ENCODE measurements at places on chromosomes 2 and 18.

DNA sequence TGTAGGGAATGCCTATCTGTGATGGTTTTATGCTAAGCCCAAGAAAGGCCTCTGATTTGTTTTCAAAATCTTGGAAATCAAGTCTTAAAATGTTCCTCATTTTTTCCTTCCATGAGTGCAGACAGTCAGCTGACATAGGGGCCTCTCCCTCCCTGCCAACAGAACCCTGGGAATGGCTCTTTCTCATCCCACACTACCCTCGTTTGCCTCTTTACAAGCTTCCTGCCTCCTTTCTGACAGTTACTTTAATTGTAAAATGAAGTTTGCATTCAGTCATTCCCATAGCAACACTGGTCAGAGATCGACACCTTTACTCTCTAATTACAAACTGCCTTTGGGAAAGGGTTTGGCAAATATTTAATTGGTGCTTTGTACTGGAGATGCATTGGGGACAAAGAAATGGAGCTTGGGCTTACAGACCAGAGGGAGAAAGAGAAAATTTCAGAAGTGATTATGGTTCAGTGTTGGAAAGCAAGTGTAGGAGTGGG is 25.4 kb downstream of the KIF5C start:
- no peak for DNase-seq

GRCh38 chr2:1591461-1591770 is 152.9 kb downstream of the PXDN start:
- no peak for DNase-seq

GRCh38 chr2:70627211-70627898 is 73.7 kb upstream of the TGFA start:
- DNase-seq: no peak

DNA sequence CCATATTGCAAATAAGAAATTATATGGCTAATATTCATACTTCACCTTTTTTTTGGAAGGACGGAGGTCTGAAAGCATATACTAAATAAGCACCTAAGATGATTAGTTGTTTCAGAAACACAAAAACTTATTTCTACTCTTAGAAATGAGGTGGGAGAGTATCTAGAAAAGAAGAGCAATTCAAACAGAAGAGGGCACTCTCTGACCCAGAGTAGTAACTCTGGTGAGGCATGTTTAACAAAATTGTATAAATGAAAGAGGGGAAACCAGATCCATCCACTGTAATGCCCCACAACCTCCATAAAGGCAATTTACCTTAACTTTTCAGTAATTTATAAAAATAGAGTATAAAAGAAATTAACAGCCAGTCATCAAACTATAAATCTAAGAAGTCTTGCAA is 669.6 kb upstream of the VRK2 start:
- DNase-seq: no peak

DNA sequence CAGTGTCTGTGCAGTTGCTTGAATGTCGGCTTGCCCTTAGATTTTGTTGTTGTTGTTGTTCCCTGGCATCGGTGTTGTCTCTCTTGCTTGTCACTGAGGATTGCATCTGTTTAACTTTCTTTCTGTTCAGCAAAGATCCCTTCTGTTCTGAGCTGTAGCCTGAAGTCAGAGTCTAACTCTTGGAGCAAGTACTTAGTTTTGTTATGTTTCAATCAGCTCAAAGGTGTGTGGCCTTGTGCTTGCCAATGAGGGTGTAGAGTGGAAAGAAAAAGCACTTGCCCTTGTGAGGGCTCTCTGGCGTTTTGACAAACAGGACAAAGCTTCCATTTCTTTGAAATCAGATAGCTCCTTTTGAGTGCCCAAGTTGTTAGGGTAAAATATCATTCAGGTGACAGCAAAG is 757.1 kb upstream of the CDH7 start:
- no peak for DNase-seq

DNA sequence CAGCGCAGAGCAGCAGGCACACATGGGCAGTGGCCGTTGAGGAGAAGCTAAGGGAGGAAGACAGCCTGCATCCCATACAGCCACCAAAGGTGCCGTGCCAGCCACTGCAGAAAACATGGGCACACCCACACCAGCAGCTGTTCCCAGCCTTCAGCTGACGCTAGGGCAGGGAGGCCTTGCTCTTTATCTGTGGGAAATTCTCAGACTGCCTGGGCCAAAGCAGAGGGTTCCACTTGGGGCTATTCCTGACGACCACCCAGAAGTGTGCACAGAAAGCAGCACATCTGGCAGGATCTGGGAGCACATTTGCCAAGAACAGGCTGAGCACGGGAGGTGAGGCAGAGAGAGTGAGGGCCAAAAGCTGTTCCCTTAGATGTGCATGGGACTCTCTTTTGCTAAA is 101.3 kb upstream of the SOX11 start:
- no peak for DNase-seq

DNA sequence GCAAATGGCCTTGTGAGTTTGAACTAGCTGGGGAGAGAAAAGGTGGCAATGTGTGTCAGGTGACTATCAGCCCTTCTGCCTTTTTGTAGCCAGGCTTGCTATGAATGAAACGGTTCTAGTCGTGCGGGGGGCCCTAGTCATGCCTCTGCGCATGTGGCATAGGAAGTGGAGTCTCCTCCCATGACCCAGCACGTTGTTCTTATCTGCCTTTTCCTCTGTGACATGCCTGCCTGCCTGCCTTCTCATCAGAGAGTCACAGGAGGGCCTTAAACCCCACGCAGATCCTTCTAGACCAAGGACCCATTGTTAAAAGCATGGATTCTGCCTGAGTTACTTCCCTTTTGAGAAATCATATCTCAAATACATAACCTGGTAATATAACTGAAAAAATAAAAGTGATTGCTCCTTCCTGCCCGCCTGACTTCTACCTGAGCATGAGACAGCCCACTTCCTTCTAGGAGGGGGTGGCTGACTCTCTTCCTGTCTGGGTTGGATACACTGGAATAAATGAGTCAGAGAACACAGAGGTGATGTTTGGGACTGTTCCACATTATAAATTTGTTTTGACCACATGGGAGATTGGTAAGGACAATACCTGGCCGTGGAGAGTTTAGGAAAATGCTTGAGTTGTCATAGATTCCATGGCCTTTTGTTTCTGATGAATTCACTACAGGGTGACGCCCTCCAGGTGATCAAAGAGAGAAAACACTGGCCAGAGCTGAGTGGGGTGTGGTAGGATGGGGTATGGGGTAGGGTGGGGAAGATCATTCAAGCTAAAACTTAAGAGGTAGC is 49.8 kb downstream of the FBLN7 start:
- peak; percentile 63 for DNase-seq

GRCh38 chr2:119111115-119111975 is 47.2 kb downstream of the C1QL2 start:
- DNase-seq: no peak

GRCh38 chr2:128309280-128310093 is 9.2 kb downstream of the HS6ST1 start:
- DNase-seq: no peak

- DNase-seq: no peak
Measured at GRCh38 chr2:155266109-155266508, 567.6 kb downstream of the KCNJ3 start.

- DNase-seq: no peak
Measured at GRCh38 chr2:127637725-127638252, 8.2 kb upstream of the GPR17 start.

GRCh38 chr2:226733189-226733858 is 66.3 kb downstream of the IRS1 start:
- no peak for DNase-seq

DNA sequence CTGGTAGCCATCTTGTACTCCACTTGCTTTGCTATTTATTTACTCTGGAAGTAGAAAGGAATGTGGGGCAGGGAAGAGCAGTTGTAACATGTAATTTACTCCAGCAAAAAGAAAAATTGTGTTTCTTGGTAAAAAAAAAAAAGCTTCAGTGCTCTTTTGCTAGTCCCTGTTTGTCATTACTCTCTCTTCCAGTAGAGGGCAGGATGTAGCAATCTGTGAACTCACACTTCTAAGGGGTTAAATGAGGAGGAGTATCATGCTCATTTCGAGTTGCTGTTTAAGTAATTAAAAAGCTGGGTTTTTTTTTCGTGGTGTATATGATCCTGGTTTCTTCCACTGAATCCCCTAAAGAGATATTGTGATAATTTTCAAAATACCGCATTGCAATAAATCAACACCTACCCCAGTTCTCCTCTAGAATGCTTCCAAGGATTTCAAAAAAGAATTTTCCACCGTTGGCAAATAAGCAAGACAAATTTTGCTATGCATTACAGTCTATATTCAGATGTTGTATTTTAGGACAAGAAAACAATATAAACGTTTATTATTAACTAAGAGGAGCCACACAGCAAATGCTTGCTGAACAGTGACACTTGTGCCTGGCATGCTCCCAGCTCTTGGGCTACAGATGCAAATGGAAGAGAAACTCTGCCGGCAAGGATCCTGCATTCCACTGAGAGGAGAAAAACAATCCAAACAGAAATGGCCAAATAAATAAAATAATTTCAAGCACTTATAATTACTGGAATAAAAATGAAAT is 261.6 kb downstream of the ASXL3 start:
- no peak for DNase-seq

DNA sequence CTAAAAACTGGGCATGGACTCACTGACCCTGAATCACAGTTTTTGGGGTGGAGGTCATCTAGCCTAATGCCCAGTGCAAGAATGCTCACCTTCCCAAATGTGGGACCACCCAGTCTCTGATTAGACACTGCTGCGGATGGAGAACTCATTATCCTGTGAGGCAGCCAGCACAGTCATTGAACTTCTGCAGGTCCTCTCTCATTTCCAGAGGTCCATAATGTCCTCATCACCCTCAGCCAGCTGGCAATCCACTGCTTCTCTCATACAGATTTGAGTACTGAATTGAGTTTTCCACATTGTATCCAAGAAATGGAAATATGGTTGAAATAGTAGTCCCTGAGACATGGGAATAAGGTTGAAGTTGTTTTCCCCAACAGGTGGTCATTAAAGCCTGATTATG is 5.0 kb upstream of the MYO5B start:
- DNase-seq: no peak

DNA sequence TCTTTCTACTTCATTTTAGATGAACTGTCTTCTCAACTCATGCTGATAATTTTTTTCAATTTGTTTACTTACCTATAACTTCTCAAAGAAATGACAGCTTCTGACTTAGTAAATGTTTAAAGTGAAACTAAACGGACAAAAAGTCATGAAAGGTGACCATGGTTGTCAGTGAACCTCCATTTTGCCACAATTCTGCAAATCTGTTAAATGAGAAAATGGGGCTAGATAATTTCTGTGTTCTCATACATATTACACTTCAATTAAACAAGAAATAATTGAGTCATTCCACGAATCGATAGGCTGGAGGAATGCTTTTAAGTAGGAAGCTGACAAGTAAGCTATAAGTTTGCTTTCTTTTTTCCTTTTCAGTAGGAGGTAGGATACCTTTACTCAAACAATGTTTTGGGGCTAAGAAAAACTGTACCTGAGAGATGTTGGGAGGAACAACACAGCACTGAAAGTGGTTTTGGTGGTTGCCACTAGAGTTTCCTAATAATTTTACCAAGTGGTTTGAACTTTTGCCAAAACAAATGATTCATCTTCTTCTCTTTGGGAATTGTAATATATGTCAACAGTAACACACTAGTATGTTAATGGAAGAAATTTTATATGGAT is 17.1 kb downstream of the DYNAP start:
- DNase-seq: no peak

GRCh38 chr2:200873560-200873959 is 9.1 kb upstream of the CLK1 start:
- DNase-seq: no peak

DNA sequence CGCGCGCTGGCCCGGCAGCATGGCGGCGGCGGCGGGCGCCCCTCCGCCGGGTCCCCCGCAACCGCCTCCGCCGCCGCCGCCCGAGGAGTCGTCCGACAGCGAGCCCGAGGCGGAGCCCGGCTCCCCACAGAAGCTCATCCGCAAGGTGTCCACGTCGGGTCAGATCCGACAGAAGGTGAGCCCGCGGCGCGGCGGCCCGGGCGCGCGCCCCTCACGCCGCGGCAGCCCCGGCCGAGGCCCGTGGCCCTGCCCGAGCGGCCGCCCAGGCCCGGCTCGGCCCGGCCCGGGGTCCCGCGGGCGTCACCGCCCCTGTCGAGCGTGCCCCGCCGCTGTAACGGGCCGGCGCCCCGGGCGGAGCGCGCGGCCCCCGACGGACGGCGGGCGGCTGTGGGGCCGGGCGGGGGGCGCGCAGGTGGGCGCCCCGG is 218 bp downstream of the DGKD start:
- no peak for DNase-seq

DNA sequence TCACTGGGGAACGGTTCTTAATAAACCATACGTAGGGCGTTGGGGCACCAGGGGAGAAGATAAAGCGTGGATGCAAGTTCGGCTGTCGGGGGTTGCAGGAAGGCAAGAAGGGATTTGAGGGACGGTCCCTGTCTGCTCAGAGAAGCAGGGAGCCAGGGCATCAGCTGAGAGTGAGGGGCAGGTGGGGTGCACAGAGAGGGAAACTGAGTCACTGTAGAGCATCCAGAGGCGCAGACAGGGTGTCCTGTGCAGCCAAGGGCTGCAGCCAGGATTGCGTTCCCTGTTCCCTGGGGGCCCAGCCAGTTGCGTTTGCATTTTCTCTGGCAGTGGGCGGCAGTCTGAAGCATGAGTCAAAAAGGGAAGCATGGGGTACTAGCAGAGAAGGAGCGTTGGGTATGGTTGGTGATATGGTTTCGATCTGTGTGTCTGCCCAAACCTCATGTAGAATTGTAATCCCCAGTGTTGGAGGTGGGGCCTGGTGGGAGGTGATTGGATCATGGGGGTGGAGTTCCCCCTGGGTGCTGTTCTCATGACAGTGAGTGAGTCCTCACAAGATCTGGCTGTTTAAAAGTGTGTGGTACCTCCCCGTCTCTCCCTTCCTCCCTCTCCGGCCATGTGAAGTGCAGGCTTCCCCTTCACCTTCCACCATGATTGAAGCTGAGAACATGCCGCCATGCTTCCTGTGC is 202.9 kb downstream of the NDUFA10 start:
- no peak for DNase-seq

DNA sequence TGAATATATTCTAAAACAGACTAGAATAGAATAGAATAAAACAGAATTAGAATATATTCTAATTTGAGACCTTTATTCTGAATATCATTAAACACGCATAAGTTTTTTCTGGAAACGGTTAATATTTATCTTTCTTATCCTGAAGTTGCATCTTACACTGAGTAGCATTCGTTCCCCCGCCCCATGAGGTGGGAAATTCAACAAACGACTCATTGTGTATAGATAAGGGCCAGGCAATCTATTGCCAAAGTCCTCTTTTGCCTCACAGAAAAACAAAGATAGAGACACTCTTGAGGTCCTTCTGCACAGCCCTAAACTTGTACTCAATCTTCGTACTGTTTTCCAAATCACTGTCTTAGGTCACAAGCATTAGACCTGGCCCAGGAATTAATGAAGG is 98.1 kb downstream of the COL6A3 start:
- no peak for DNase-seq

DNA sequence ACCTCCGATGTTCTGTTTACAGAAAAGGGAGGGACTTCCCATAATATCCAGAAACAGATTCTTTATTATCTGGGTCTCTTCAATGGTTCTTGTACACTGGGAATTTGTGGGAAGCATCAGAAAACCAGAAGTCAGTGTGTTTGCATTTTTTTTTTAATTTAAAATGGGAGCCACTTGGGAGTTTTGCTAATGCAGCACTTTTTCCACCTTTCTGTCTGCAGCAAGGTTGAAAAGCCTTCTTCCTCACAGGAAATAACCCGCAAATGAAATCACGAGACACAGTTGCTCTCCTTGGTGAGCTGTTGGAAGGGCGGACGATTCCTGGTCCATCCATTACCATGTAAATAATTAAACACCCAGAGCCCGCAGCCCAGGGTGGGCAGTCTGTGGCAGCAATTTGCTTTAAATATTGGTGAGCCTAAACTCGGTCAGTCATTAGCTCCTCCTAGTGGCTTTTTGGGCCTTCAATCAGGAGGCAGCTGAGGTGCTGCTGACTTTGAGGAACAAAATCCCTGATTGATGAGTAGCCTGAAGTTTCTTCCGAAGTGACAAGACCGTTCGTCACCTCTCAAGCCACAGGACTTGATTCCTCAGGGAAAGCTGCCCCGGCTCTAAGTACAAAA is 471.5 kb downstream of the EPHA4 start:
- no peak for DNase-seq
